Stimulated activated effector memory CD8-positive, alpha-beta T cell treated with anti-CD3 and anti-CD28 coated beads, Interleukin-12 subunit alpha, Interleukin-12 subunit beta, amount 100 ng/mL, for 72 hours (primary cell): ENCODE measurements at places on chromosomes 1 and 21.
A peak's percentile ranks its signal among the peaks of the same experiment; 100 is the strongest.

DNA sequence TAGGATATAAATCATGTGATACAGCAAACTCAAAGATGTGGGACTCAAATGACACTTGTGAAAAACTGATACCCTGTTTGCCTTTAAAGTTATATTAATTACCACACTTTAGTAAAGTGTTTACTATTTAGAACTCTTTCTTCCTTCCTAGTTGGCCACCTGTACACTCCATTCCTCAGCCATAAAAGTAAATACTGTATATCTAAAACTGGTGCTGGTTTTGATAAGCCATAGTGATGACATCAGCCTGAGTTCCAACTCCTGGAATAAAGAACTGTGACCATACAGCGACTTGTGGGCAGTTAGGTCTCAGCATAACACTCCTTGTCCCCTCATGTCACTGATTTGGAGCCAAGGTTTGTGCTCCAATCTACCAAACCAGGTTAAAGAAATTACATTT lies 2.8 kb downstream of the PTGER3 start:
- DNase-seq = no peak

GRCh38 chr1:36223381-36223995 lies 755 bp upstream of the THRAP3 start:
- no peak for DNase-seq

DNA sequence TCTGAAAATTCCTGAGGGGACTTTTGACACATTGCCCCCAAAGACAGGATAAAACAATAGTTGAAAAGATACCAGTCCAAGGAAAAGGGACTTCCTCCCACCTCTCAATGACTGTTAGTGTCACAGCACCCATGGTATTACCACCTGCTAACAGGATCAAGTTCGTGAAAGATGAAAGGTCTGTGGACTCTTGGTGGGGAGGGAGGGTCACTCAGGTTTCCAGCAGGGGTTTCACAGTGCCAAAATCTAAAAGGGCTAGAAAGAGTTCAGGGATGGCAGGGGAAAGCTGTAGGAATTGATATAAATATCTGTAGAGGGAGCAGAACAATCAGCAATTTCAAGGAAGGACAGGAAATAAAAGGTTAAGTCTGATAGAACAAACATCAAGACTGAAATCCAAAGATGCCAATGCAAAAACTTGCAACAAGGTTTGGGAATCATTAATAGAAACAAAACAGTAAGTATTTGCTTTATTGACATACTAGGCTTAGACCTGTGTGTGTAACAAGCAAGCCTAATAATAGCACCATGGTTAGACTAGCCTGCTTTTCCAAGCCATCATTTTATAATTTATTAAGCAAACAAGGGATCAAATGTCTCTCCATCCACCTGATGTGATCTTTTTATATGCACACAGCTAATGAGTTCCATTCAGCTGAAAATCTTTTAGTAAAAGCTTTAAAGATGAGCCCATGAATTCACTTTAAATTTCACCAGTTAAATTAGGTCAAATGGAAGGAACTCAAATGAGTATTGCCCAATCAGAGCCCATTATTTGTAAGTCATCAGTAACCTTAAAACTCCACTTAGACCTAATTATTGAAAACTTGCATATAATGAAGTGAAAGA lies 3.7 kb downstream of the MCL1 start:
- DNase-seq = no peak

GRCh38 chr1:230937371-230937770 lies 41.3 kb downstream of the TTC13 start:
- no peak for DNase-seq

GRCh38 chr1:31413405-31414001 lies 490 bp downstream of the SERINC2 start:
- DNase-seq = peak; percentile 65

DNA sequence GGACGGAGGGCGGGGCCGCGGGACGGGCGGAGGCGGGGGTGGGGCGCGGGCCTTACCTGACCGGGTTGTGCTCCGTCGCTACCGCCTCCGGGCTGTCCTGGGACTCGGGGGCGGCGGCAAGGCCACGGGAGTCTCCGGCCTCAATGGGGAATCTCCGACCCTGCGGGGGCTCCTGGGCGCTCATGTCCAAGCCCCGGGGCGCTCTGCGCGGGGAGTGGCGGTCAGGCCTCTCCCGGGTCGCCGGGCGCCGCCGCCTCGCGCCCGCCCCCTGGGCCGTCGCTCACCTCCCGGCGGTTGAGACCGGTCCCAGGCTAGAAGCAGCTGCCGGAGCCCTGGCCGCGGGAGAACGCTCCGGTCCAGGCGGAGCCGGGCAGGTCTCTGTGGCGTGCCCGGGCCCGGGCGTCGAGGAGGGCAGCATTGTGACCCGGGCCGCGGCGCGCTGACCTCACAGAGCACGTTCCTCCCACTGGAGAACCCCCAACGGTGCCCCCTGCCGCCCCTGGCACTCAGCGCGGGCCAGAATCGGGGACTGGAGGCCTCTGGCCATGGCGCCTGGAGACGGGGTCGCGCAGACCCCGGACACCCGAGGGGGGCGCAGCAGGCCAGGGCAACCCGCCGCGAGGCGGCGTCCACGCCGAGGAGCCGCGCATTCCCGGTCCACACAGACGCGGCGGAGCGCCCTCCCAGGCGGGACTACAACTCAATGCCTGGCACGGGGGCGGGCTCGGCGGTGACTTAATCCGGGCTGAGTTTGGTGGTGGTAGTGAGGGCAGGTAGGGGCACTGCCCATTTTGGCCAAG lies 411 bp downstream of the FAM229A start:
- no peak for DNase-seq
